Left cardiac atrium (tissue), 4 donors: ENCODE measurements at places on chromosomes 13 and 19.

GRCh38 chr13:67829641-67830040 lies 599.5 kb upstream of the PCDH9 start:
- no peak for DNase-seq

DNA sequence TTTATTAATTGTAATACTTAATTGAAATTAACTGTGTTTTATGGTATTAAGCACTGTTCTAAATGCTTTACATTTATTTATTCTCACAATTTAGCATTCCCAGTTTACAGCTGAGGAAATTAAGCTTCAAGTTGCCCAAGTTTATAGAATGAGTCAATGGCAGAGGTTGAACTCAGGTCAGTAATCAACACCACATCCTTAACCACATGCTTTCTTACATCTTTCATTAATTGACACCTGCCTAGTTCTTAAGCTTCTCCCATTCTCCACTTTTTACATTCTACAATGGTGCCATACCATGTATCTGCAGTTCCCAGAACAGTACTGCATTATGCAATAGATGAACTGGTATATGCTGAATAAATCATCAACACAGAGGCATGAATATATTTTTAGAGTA lies 11.7 kb upstream of the RBM26 start:
- no peak for DNase-seq

GRCh38 chr13:68214691-68215415 lies 984.7 kb upstream of the PCDH9 start:
- no peak for DNase-seq

GRCh38 chr13:32726374-32727037 lies 140.3 kb downstream of the PDS5B start:
- no peak for DNase-seq

- peak; percentile 72 for DNase-seq
These were observed 5.0 kb upstream of the JUNB start for GRCh38 chr19:12786141-12786870.

GRCh38 chr19:41265395-41266153 lies 1.4 kb downstream of the HNRNPUL1 start:
- no peak for DNase-seq

DNA sequence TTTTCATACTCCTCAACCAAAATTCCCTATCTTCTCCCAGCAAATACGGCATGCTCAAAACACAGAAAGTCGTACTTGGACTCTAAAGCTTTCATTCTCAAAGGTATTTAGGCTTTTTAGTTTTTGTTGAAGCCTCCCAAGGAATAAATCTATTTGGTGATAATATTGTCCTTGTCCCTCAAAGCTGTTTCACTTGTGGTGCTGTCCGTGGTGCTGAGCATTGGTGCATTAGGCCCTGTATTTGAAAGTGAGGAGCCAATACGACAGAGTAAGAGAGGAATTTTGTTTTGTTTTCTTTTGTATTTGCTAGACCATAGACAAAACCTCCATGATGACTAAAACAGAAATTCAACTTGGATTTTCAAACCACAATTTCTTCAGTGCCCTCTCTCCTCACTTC lies 3.2 kb upstream of the LGALS13 start:
- DNase-seq = no peak

- no peak for DNase-seq
These were observed 4.6 kb upstream of the ITGBL1 start for GRCh38 chr13:101447852-101448251.

- DNase-seq = no peak
These were observed 13.1 kb downstream of the MED26 start for GRCh38 chr19:16614941-16615340.

DNA sequence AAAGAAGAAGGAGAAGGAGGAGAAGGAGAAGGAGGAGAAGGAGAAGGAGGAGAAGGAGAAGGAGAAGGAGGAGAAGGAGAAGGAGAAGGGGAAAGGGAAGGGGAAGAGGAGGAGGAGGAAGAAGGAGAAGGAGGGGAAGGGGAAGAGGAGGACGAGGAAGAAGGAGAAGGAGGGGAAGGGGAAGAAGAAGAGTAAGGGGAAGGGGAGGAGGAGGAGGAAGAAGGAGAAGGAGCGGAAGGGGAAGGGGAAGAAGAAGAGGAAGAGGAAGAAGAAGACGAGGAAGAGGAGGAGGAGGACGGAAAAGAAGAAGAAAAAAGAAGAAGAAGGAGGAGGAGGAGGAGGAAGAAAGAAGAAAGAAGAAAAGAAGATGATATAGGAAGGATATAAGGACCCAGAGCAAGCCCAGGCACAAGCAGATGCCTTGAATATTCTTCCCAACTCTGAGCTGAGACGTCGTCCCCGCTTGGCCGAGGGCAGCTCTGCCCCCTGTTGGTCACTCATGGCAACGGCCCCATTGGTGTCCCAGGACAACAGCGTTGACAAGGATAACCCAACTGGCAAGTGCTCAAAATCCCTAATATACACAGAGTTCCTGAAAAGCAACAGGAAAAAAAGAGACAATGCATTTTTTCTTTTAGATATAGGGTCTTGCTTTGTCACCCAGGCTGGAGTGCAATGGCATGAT lies 30.6 kb upstream of the IGSF23 start:
- peak; percentile 49 for DNase-seq

- no peak for DNase-seq
These were observed at the start of gene APOE for GRCh38 chr19:44905437-44906160. TSS of gene APOE (plus strand) at chr19:44905796. CDS start at chr19:44906625, 829 bp downstream.

DNA sequence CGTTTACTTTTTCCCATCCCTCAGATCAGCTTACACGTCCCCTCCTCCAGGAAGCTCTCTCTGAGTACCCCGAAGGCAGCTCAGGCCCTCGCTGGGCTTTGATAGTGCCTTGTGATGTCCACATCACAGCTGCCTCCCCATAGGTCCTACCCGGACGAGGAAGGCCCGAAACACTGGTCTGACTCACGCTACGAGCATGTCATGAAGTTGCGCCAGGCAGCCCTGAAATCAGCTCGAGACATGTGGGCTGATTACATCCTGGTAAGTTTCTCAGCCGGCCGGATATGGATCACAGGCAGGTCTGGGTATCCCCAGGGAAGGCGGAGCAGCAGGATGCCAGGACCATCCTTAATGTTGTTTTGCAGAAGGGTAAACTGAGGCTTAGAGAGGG lies 4.8 kb downstream of the COLGALT1 start:
- peak; percentile 52 for DNase-seq

- no peak for DNase-seq
These were observed 245.8 kb upstream of the SGCG start for GRCh38 chr13:22934744-22935523.

DNA sequence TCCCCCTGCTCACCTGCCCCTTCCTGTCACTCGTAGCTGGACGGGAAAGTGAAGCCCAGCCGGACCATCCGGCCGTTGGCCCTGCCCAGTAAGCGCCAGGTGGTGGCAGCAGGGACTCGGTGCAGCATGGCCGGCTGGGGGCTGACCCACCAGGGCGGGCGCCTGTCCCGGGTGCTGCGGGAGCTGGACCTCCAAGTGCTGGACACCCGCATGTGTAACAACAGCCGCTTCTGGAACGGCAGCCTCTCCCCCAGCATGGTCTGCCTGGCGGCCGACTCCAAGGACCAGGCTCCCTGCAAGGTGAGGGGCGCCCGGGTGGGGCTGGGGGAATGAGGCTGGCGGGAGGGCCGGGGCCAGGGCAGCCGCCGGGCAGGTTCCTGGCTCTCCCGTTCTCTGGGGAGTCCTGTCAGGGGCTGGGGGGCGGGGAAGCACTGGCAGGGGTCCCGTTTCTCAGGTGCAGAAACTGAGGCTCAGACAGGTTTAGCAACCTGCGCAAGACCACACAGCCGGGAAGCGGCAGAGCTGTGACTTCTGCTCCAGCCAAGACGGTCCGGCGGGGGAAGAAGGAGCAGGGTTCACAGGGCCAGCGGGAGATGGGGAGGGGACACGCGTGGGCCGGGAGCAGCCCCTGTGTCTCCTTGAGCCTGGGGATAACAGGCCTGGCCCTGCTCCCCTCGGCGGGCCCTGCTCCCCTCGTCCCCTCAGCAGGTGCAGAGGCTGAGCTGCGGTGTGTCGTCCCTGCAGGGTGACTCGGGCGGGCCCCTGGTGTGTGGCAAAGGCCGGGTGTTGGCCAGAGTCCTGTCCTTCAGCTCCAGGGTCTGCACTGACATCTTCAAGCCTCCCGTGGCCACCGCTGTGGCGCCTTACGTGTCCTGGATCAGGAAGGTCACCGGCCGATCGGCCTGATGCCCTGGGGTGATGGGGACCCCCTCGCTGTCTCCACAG lies 5.3 kb downstream of the GZMM start:
- DNase-seq = no peak

DNA sequence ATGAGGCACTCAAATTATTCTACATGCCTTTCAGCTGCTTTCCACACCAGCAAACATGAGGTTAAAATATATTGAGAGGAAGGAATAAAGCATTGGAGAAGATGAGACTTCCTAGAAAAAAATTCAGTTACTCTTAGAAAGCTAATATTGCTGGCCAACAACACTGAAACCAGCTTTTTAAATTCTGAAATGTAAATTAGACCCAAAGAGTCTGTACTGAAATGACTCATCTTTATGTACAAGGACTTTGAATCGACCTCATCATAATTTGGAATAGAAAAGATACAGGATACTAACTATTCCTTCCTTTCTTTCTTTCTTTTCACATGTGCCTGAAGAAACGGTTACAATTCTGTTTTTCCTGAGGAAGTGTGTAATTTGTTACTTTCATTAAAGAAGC lies 6.5 kb upstream of the HSPH1 start:
- DNase-seq = no peak
